K562 (cell line): ENCODE measurements at places on chromosomes 6 and 20. TPM values are rescaled to one million over a fixed set of nuclear protein-coding genes. Genes with fewer than 3 reads are reported as not detected.

The ZDHHC14 gene
- 13.5 and 19.4 TPM in 2 replicates for polyA plus RNA-seq

The BPIFB4 gene
- polyA plus RNA-seq, result not detected in 2 replicates

The CTAGE9 gene
- polyA plus RNA-seq, result not detected in 2 replicates

The DUSP15 gene
- polyA plus RNA-seq, result 0.34 and 0.66 TPM in 2 replicates

The ENTPD6 gene
- polyA plus RNA-seq, result 36.8 and 39.9 TPM in 2 replicates

The ECT2L gene
- polyA plus RNA-seq, result not detected in 2 replicates

GRCh38 chr20:1657556-1658334 is at the start of gene SIRPG:
Gene SIRPG, minus strand, starts transcription at chr20:1657779. Its CDS starts 65 bp downstream, at chr20:1657714.
- H3K4me3 ChIP-seq, result no peak within 1 kb of the TSS
- no peaks in the 10 kb centered on the region for H3K4me1 ChIP-seq
- H3K36me3 ChIP-seq, result no peaks in the 10 kb centered on the region
- DNase-seq, result no peak
- H3K27me3 ChIP-seq, result no peaks in the 10 kb centered on the region

- no peak for DNase-seq
- no peak overlapping the region for H3K27ac ChIP-seq
- H3K4me1 ChIP-seq, result peaks cover 6% of the 10 kb centered on the region; the same call in 2 of the 3 replicates
- H3K27me3 ChIP-seq, result no peaks in the 10 kb centered on the region; the same call in 1 of the 2 replicates
- H3K36me3 ChIP-seq, result no peaks in the 10 kb centered on the region
- H3K4me3 ChIP-seq, result no peak overlapping the region
Observed at GRCh38 chr6:116512111-116512559, 696 bp downstream of the CALHM5 start.

DNA sequence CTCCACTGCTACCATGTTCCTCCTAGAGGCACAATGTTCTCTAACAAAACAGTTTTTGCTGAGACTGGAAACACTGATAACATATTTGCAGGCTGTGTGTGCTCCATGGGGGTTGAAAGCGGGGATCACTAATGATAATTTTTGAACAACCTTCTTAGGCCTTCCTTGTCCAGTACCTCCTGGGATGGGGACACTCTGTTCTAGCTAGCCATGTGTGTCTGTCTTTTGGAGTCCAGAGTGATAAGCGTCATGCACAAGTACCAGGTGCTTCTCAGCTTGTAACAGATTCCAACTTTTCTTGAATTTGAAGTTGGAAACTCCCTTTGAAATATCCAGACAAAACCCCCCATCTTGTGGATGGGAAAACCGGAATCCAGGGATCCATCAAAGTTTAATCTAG is 15.2 kb downstream of the PI3 start:
- no peak overlapping the region for H3K4me3 ChIP-seq
- H3K27ac ChIP-seq, result no peak overlapping the region
- no peaks in the 10 kb centered on the region for H3K36me3 ChIP-seq
- peaks cover 2% of the 10 kb centered on the region; the same call in 2 of the 3 replicates for H3K27me3 ChIP-seq

GRCh38 chr6:79230149-79230548 is 4.3 kb downstream of the HMGN3 start:
- H3K36me3 ChIP-seq, result no peaks in the 10 kb centered on the region
- H3K27me3 ChIP-seq, result no peaks in the 10 kb centered on the region
- H3K4me1 ChIP-seq, result peaks cover 5% of the 10 kb centered on the region; the same call in 1 of the 2 replicates
- no peak overlapping the region for H3K4me3 ChIP-seq

DNA sequence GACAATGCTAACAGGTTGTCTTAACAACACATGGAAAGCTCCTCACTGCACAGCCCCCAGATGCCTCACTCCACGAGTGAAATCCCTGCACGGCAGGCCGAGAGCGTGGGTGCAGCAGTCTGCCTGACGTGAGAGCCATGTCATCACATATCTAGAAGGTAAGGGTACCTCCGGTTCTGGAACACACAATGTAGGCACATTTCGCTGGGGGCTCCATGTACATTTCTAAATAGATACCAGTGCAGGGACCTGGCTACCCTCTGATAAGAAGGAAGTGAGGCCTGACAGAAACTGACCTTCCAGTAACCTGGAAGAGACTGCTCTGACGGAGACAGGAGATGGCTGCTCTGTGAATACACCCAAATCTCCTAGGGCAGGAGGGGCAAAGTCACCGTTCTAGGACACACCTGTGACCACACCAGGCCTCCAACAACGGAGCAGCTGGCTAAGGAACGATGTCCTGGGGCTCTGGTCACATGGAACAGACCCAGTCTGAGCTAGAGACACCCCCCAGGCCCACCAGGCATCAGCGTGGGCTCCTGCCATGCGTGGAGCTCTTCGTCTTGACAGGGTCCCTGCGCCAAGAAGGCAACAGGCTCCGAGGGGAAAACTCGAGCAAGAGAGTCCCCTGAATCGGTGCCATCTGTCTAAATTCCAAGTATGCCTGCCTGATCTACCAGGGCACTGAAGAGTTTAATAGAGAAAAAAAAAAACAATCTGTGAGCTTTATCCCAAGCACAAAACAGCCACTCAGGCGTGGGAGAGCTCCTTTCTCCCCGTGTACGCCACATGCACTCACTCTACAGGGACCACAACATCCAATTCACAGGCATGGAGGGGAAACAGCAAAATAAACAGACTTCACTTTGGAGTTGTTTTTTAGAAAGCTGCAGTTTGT is 27.5 kb downstream of the RNASET2 start:
- no peak overlapping the region for H3K27ac ChIP-seq
- H3K4me1 ChIP-seq, result peaks cover 13% of the 10 kb centered on the region
- no peaks in the 10 kb centered on the region; the same call in 2 of the 3 replicates for H3K27me3 ChIP-seq
- peaks cover 8% of the 10 kb centered on the region; the same call in 2 of the 3 replicates for H3K36me3 ChIP-seq

DNA sequence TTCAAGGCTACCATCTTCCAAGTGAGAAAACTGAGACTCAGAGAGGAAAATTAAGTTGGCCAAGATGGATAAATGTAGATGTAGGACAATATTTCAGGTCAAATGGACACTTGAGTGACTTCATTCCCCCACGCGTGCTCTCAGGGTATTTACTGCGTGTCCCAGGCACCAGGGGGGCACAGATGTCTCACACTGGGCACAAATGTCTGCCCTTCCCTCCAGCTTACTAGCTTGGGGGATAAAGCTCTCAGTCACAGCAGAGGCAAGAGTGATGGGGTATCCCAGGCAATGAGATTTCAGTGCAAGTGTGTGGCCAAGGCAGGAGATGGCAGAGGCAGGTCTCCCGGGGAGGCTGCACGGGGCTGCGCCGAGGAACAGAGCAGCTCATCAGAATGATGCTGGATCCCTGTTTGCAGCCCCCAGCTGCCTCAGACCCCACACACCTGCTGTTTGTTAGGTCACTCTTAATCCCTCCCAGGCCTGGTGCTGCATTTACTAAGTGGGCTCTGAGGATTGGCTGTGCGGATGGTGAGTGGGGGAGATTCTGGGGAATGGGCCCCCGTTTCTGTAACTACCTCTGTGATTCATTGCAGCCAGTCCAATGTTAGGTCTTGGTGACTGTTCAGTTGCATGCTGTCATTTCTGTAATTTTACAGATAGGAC is 44.1 kb downstream of the PTK7 start:
- no peaks in the 10 kb centered on the region for H3K36me3 ChIP-seq
- no peaks in the 10 kb centered on the region for H3K27me3 ChIP-seq
- no peak overlapping the region for H3K27ac ChIP-seq
- DNase-seq, result no peak
- peaks cover 21% of the 10 kb centered on the region for H3K4me1 ChIP-seq
- no peak overlapping the region for H3K4me3 ChIP-seq

- no peaks in the 10 kb centered on the region for H3K27me3 ChIP-seq
- peaks cover 5% of the 10 kb centered on the region; the same call in 1 of the 2 replicates for H3K4me1 ChIP-seq
- no peaks in the 10 kb centered on the region for H3K36me3 ChIP-seq
- no peak for DNase-seq
- H3K4me3 ChIP-seq, result no peak overlapping the region
Observed at GRCh38 chr6:111552241-111552744, 53.4 kb downstream of the TRAF3IP2 start.

DNA sequence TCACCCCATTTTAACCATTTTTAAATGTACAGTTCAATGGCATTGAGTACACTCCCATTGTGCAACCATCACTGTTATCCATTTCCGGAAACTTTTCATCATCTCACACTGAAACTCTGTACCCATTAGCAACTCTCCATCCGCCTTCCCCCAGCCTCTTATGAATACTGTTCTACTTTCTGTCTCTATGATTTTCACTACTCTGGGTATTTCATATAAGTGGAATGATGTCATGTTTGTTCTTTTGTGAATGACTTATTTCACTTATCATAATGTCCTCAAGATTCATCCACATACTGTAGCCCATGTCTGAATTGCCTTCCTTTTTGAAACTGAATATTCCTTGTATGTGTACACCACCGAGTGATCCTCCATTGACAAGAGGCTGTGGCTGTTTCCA is 92.9 kb upstream of the TOX2 start:
- H3K4me3 ChIP-seq, result no peak overlapping the region
- DNase-seq, result no peak
- H3K27ac ChIP-seq, result no peak overlapping the region

DNA sequence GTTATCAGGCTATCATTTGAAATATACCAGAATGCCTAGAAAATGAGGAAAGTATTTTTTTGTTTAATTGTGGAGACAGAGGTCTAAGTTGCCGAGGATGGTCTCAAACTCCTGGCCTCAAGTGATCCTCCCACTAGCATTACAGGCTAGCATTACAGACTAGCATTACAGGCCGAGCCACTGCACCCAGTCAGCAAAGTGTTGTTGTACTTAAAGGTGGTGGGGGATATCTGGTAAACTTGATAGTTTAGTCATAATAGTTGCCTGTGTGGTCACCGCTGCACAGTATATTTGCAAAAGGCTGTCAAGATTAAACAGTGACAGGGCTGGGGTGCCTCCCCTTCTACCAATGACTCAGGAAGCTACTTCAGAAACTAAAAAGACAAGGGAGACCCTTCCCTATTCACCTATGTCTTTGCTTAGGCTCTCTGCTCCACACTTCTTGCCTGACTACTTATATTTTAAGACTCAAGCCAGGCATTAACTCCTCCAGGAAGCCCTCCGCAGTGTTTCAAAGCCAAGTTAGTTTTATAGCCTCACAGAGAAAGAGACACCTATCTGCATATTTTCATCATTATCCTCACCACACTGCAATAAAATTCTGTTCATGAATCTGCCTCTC is 3.1 kb upstream of the AKIRIN2 start:
- peak; percentile 74 for DNase-seq
- peaks cover 3% of the 10 kb centered on the region; the same call in 1 of the 3 replicates for H3K36me3 ChIP-seq
- peak overlapping the region; percentile 73 for H3K27ac ChIP-seq
- no peak overlapping the region for H3K4me3 ChIP-seq
- H3K4me1 ChIP-seq, result peaks cover 15% of the 10 kb centered on the region

GRCh38 chr20:11912013-11912658 is 5.6 kb upstream of the BTBD3 start:
- H3K36me3 ChIP-seq, result no peaks in the 10 kb centered on the region
- H3K27me3 ChIP-seq, result no peaks in the 10 kb centered on the region
- no peak overlapping the region for H3K4me3 ChIP-seq
- H3K27ac ChIP-seq, result no peak overlapping the region

DNA sequence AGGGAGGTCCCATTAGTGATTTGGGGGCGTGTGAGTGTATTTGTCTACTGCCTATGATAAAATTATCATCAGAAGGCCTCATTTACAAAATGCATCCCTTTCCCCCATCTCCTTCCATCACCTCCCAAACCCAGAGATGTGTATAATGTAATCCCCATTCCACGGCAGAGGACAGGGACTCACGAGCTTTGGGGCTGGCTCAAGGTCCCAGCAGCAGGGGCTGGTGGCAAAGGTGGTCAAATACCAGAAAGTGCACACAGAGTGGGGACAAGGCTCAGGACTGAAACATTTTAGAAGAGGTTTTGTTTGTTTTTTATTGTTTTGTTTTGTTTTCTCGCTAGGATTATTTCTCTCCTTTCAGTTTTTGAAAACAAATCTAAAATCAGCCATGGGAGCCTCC is 68.5 kb upstream of the TOP1 start:
- H3K36me3 ChIP-seq, result no peaks in the 10 kb centered on the region
- H3K27ac ChIP-seq, result no peak overlapping the region
- H3K4me3 ChIP-seq, result no peak overlapping the region
- peaks cover 37% of the 10 kb centered on the region for H3K27me3 ChIP-seq
- H3K4me1 ChIP-seq, result peaks cover 4% of the 10 kb centered on the region; the same call in 1 of the 2 replicates

- peaks cover 9% of the 10 kb centered on the region; the same call in 1 of the 3 replicates for H3K27me3 ChIP-seq
- H3K4me1 ChIP-seq, result peaks cover 22% of the 10 kb centered on the region
- peak overlapping the region; percentile 53 for H3K4me3 ChIP-seq
- H3K27ac ChIP-seq, result peak overlapping the region; percentile 81
- DNase-seq, result peak; percentile 84
- peaks cover 19% of the 10 kb centered on the region for H3K36me3 ChIP-seq
Observed at GRCh38 chr6:33247977-33248642, 23.6 kb downstream of the VPS52 start.

- no peak for DNase-seq
- no peaks in the 10 kb centered on the region for H3K27me3 ChIP-seq
- no peak overlapping the region; the same call in 2 of the 3 replicates for H3K27ac ChIP-seq
- H3K36me3 ChIP-seq, result no peaks in the 10 kb centered on the region
Observed at GRCh38 chr6:52305411-52305810, 20.9 kb upstream of the MCM3 start.

DNA sequence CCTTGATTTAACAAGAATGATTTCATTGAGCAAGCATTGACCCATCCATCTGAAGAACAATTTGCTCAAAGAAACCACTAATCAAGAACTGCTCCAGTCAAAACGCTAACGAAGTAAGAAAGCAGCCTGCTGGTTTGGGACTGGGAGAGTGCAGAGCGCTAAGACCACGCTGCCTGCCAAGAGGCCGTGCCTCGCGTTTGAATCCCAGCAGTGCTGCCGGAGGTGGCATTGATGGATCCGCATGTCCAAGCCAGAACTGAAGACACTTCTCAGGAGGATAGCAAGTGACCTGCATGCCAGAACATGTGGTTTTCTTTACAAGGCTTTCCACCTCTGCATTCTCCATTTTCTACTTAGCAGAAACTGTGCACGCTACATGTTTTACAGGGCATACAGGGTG is 105.2 kb upstream of the FOXC1 start:
- no peaks in the 10 kb centered on the region for H3K4me1 ChIP-seq
- H3K36me3 ChIP-seq, result no peaks in the 10 kb centered on the region
- H3K4me3 ChIP-seq, result no peak overlapping the region
- no peak overlapping the region for H3K27ac ChIP-seq
- peaks cover 33% of the 10 kb centered on the region for H3K27me3 ChIP-seq

DNA sequence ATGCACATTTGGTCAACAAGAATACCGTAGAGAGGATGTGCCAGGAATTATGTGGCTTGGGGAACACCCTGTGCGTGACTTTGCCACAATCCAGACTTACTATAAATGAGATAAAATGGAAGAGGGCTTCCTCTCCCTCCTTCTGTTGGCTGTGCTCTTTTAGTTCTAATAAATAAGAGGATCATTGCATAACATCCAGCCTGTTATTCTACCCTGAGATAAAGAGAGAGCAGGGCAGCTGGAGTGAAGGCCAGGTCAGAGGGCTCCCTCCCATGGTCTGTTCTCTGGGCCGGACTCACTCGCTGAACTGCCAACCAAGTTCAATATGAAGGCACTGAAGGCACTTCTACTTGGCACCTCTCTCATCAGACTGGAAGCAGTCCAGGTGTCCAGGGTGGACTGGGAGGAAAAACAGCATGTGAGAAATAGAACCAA is 91.7 kb downstream of the MTFR2 start:
- H3K36me3 ChIP-seq, result no peaks in the 10 kb centered on the region
- H3K27ac ChIP-seq, result no peak overlapping the region
- peaks cover 6% of the 10 kb centered on the region; the same call in 2 of the 3 replicates for H3K27me3 ChIP-seq
- no peaks in the 10 kb centered on the region for H3K4me1 ChIP-seq
- H3K4me3 ChIP-seq, result no peak overlapping the region
- no peak for DNase-seq
